Glutamatergic neuron (in vitro differentiated cells): ENCODE measurements at places on chromosomes 7 and 10.

- DNase-seq, result no peak
Measured at GRCh38 chr10:121362026-121362425, 236.2 kb downstream of the FGFR2 start.

GRCh38 chr7:77727936-77728701 lies 31.9 kb downstream of the RSBN1L start:
- peak; percentile 24 for DNase-seq

GRCh38 chr10:75432763-75433162 lies 1.3 kb downstream of the LRMDA start:
- DNase-seq, result no peak

DNA sequence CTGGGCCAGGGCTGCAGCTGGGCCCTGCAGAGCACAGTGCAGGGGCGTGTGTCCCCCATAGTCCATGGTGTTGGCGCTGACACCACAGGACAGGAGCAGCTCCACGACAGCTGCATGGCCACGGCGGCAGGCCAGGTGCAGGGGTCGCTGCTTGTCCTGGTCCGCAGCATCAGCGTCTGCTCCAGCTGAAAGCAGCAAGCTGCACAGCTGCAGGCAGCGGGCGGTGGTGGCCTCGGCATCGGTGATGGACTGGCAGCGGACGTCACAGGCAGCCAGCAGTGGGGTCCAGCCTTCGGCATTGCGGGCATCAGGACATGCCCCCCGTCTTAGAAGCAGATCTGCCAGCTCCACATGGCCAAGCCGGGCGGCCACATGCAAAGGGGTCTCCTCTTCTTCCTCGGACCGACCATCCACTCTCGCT lies 6.0 kb downstream of the ASB10 start:
- DNase-seq, result no peak

DNA sequence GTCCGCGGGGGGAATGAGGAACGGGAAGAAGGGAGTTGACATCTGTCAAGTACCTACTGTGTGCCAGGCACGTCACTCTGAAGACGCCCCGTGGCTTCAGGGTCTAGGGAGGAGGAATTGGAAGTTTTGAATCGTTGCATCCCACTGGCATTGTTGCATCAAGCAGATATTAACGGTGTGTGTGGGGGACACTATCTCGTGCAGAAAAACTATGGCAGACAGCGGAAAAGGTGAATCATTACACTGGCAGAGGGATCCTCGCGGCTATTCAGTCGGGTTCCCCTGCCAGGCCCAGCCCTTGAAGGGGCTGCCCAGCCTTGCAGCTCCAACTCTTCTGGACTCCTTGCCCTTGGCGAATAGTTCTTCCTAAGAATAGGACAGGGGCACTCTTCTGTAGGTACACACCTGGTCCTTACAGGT lies 1.0 kb upstream of the KIAA1549 start:
- no peak for DNase-seq

DNA sequence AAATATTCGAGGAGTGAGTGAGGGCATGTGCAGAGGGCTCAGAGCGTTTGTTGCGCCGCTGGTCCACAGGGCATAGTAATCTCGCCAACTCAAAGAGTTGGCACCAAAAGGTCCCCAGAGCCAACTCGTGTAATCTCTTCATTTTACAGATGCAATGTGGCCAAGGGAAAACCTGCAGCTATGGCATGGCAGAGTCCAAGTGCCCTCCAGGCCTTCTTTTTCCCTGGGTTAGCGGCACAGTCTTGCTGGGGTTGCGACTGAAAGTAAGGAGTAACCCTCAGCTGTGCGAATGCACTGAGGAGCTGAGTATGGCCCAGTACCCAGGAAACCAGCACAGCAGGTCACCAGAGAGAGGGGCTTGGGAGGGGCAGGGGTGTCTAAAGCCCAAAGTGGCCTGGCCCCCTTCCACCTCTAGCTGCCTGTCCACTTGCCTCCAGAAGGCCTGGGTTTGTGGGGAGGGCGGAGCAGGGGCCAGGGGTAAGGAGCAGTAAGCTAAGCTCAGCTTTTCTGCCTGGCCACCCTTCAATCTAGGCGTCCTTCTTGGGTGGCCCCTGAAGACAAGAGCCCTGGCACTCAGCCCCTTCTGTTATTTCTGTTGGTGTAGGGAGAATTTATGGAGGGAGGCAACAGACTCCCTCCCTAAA lies 3.3 kb upstream of the GAD2 start:
- no peak for DNase-seq

- DNase-seq, result no peak
Measured at GRCh38 chr7:112010994-112011393, 195.2 kb downstream of the DOCK4 start.

DNA sequence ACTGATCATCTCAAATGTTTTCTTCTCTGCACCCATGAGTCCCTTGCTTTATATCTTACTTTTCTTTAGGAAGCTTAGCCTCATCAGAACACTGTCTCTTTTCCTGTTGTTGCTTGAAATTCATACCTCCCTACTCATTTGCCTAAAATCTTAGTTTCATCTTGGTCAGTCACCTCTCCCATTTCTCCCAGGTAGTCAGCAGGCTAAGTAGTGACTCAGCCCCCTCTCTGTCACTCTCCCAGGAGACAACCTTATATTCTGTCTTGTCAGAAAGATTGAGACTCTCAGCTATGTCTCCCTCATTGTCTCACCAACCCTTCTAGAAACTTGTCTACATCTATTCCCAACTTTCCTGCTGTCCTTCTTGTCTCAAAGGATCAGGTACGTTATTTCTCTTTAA lies 280.9 kb downstream of the BBS9 start:
- DNase-seq, result no peak

DNA sequence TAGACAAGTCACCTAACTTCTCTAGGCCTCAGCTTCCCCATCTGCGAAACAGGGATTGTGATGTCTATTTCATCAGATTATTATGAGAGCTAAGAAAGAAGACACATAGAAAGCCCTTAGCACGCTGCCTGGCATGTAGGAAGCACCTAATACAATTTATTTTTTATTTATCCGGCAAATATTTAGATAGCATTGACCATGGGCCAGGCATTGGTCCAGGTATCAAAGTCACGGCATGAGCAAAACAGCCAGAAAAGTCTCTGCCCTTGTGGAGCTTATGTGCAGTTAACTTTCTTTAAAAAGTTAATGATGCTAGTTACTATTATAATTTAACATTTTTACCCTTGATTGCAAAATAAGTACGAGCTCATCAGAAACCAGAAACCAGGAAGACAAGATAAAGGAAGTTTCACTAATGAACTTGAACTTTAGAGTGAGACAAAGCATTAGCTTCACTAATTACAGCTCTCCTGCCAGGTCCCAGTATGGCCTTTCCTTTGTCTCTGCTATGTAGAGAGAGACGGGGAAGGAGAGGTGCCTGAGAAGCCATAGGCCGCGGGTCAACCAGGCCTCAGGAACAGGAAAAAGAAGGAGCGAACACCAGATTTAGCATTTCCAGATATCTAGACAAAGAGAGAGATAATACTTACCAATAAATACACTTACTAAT lies 139.5 kb upstream of the ADAM12 start:
- DNase-seq, result no peak

- DNase-seq, result no peak
Measured at GRCh38 chr7:51249187-51249945, 67.2 kb downstream of the COBL start.

DNA sequence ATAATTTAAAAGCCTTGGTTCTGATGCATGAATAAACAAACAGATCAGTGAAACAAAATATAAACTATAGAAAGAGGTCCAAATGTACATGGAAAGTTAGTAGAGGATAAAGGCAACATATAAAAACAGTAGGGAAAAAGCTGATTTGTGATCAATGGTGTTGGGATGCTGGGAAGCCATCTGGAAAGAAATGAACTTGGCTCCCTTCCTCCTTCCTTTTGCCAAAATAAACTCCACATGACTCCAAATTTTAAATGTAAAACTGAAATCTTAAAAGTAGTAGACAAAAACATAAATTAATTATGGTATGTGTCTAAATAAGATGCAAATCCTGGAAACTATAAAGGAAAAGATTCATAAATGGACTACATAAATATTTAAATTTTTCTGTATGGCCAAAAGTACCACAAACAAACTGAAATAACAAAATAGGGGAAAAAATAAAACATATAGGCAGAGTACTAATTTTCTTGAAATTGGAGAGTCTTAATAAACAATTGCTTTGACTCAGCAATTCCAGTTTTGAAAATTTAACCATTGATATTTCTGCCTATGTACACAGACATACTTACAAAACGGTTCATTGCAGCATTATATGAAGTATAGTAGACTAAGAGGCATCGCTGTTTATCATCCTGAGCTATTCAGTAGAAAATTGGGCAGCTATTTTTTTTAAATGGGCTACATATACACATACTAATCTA lies 77.0 kb upstream of the TRIM24 start:
- no peak for DNase-seq

DNA sequence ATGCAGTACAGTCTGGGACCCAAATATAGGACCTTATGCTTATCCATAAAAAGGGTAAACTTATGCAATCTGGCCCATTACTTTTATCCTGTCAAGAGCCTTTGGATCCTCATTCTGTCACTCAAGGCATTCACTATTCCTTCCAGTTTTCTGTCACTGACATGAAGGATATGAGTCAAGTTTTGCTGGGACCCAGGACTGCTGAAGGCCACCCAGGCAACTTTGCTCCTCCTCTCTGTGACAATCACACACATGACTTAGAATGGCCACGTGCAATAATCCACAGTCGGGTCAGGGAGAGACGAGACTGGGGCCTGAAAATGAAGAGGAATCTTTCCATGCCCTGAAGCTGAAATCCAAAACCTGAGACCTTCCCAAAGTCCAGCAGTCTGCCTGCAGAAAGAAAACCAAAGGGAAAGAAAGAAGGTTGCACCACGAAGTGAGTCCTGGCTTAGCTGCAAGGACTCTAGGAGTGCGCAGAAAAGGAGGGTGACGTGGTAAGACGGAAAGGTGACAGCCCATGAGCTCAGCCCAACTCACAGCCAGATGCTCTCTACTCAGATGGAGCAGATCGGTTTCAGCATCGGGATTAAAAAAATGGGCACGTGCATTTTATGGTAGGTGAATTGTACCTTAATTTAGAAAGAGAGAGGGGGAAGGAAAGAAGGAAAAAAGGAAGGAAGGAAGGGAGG lies 67.2 kb downstream of the VOPP1 start:
- DNase-seq, result no peak

GRCh38 chr10:45375716-45376231 lies 1.8 kb downstream of the ALOX5 start:
- no peak for DNase-seq

- DNase-seq, result no peak
Measured at GRCh38 chr7:24192691-24193090, 91.3 kb upstream of the NPY start.

- DNase-seq, result no peak
Measured at GRCh38 chr7:351256-351655, 61.3 kb downstream of the FOXL3 start.

DNA sequence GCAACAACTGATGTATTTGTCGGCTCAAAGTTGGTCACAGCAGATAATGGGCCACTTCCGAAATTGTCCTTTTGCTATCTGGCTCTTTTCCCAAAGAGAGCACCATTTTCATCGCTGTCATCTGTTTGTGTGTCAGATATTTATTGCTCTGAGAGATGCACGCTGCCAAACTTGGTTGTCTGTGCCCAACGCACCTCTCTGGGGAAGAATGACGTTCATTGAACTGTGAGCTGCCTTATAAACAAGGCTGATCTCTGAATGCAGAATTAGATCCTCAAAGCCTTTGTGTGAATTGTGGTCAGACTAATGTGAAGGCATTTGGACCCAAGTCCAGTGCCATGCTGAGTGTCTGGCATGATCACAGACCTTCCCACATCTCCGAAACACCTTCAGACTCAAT lies 174.7 kb upstream of the LYZL1 start:
- no peak for DNase-seq

DNA sequence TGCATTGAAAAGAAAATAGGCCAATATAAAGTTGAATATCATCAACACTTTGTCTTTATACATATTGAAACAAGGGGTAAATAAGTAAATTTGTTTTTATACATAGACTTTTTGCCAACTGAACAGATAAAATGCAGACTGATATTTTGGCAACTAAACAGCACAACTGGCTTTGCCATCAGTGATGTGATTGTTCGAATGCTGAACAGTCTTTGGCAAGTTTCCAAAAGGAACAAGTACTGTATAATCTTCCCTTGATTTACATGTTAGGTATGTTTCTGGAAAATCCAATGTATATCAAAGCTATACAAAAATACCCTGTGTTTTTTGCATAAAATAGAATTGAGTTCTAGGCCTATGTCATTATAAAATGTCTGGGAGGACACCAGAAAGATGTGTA lies 18.2 kb upstream of the ANKRD1 start:
- DNase-seq, result no peak

DNA sequence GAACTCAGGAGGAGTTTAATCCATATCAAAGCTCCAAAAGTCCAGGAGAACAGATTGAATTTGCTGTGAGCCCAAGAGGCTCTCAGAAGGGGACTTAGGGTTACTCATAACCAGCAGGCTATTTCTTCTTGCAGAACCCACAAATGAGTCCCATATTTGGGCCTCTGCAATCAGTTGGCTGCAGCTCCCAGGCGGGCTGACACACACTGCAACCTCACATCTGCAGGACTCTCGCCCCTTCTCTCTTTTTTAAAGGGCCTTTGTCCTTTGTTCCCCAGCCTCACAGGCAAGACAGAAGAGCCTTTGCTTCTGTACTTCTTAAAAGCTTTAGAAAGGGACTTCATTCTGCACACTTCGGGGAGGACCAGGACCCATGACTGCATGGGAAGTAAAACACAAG lies 26.7 kb downstream of the CREB3L2 start:
- DNase-seq, result no peak

DNA sequence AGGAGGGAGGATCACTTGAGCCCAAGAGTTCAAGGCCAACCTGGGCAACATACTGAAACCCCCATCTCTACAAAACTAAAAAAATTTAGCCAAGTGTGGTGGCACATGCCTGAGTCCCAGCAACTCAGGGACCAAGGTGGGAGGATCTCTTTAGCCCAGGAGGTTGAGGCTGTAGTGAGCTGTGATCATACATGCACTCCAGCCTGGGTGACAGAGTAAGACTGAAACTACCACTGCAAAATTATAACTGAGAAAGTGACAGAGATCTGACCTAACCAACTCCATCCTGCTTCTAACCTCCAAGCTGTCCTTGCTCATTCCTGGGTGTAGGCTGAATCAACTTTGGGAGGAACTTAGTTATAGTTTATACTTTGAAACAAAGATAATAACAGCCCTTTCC lies 59.4 kb downstream of the HTR7 start:
- no peak for DNase-seq

DNA sequence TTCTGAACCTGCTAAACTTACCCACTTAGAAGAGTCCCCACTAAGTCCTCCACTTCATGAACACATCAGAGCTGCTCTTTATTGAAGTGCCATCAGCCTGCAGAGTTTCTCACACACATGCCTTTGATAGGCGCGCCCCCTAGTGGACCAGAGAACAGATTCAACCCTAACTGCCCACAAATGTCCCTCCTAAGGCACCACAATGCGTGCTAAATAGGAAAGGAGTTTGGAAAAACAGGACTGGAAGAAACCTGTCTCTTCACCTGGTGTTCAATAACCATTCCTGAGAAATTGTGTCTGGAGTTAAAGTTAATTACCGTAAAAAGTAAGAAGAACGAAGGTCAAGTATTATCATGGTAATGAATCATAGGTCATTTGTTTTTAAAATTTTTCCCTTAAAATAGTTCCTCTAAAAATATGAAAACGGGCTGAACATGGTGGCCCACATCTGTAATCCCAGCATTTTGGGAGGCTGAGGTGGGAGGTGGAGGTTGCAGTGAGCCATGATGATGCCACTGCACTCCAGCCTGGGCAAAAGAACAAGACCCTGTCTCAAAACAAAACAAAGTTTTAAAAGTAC lies 249.7 kb downstream of the ELMO1 start:
- peak; percentile 90 for DNase-seq

- no peak for DNase-seq
Measured at GRCh38 chr10:5404208-5405041, at the start of gene TUBAL3. TUBAL3 (minus strand) TSS chr10:5404828; CDS start chr10:5404792, 36 bp downstream.

- no peak for DNase-seq
Measured at GRCh38 chr10:90977855-90978486, 57.1 kb upstream of the ANKRD1 start.
